MCF 10A (cell line): ENCODE measurements at places on chromosomes 1 and 21. TPM values are rescaled to one million over a fixed set of nuclear protein-coding genes. Genes with fewer than 3 reads are reported as not detected.
A peak's percentile ranks its signal among the peaks of the same experiment; 100 is the strongest.

DNA sequence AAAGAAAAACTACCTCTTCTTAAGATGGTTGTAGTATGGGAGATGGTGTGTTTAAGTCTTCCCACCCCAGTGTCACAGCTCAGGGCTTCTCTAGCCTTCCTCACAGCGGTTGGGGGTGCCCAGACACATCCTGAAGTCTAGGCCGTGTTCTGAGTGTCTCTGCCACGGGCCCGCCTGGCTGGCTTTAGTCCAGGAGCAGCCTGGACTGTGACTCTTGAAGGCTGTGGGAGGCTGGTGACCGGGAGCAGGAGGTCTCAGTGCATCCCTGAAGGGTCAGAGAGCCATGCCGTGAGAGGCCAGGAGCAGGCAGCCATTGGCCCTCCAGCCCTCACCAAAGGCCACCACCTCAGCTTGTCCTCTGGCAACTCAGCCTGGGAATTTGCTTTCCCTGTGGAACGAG lies 4.5 kb downstream of the EPHX1 start:
- DNase-seq: no peak

- DNase-seq: no peak
Observed at GRCh38 chr1:61828805-61829204, 86.5 kb downstream of the PATJ start.

- DNase-seq: no peak
Observed at GRCh38 chr1:54575161-54575560, 27.1 kb downstream of the ACOT11 start.

DNA sequence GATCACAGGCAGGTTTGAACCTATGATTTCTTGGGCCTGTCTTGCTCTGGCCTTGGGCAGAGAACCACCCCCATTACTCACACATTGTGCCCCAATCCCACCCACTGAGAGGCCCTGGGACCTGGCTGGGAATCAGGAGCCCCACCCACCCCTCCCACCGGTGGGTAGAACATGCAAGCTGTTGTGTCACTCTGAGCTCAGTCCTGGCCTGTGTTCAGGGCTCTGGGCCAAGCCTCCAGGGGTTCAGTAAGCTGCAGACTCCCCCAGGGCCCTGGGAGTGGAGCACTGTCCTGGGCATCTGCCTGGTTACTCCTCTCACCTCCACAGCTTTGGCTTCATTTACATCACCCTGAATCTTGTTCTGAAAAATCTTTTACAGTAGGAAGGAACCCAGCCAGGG lies 270.5 kb downstream of the RRAGC start:
- peak; percentile 90 for DNase-seq

GRCh38 chr1:89877756-89878155 lies 56.9 kb downstream of the LRRC8D start:
- no peak for DNase-seq

- DNase-seq: no peak
Observed at GRCh38 chr1:21212126-21212525, 35.4 kb upstream of the EIF4G3 start.

GRCh38 chr1:74223453-74223852 lies 11.7 kb upstream of the TNNI3K start:
- no peak for DNase-seq

DNA sequence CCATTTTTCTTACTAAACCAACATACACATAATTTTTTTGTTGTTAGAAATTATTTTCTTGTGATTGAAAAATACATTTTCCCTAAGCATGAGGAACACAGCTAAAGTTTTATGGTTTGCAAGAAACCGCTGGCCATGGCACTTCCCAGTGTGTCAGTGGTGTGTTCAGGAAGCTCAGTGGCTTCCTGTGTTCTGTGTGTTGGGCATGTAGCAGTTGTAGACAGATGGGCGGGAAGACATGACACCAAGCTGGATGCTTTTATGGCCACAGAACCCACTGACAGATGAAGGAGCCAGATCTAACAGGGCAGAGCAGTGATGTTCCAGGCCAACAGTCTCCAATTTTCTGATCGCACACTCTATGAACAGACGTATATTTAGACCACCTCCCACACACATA lies 119.8 kb downstream of the GALNT2 start:
- no peak for DNase-seq

DNA sequence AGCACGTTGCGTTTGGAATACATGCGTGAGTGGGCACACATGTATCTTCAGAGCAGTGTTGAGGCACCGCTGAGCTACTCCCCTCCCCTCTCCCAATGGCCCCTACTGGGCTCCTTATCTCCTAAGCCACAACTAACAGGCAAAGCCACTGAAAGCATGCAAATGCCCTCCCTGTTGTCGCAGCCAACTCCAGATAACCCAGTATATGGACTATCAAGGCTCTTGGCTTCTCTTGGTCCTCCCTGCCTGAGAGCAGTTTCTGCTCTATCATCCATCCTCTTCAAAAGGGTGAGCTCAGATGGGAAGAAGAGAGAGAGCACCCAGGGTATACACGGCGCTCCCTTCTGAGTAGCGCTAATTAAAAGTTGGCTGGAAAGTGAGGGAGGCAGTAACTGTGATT lies 58.5 kb upstream of the CNTN2 start:
- no peak for DNase-seq

GRCh38 chr1:115300087-115300876 lies 37.8 kb downstream of the NGF start:
- peak; percentile 61 for DNase-seq

GRCh38 chr1:215146240-215146975 lies 63.9 kb downstream of the KCNK2 start:
- peak; percentile 77 for DNase-seq

DNA sequence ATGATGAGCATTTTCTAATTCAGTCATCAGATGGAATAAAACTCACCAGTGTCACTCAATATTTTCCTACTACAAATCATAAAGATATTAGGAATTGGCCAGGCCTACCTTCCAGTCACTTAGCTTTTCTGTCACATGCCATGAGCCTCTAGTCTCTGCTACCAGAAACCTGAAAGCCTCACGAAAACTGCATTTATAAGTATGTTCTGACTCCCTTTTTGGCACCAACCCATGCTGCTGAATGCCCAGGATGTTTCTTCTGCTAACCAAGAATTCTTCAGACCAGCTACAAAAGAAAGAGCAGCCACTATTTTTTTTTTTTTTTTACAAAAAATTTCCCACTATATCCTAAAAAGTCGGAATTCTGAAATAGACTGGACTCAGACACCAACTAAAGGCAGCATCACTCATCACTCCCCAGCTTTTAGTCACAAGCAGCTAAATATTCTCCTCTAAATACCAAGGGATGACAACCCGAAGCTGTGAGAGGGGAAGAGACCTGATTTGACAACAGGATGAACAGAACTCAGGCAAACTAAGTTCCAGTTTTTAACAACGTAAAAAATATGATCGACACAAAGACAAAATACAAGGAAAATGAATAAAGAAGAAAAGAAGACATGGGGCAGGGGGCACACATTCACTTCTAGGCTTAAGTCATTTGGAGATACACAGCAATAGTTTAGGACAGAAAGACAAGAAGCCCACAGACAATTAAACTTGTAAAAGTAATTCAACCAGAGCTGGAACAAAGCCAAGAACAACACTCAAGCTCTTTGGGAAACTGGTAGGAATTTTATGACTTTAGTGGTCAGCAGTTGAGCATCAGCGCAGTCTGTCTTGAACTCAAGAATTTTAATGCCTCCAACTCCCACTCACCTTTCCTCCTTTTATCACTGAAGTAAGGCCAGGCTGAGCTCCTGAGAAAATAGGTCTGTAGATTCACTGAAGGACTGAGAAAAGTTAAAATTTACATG lies 1.7 kb downstream of the DCAF8 start:
- DNase-seq: peak; percentile 87

Gene PGLYRP3
- not detected in 2 replicates for total RNA-seq

Gene MEX3A
- total RNA-seq: 0.88 and 0.91 TPM in 2 replicates

Gene NID1
- total RNA-seq: 0.10 and 0.16 TPM in 2 replicates

Gene ANKRD65
- total RNA-seq: 0.86 and 1.4 TPM in 2 replicates

Gene GNAI3
- 8.0 and 8.6 TPM in 2 replicates for total RNA-seq

Gene PPFIA4
- 0.16 and 0.49 TPM in 2 replicates for total RNA-seq
